ENCODE measurements at places on chromosomes 6 and 20.

DNA sequence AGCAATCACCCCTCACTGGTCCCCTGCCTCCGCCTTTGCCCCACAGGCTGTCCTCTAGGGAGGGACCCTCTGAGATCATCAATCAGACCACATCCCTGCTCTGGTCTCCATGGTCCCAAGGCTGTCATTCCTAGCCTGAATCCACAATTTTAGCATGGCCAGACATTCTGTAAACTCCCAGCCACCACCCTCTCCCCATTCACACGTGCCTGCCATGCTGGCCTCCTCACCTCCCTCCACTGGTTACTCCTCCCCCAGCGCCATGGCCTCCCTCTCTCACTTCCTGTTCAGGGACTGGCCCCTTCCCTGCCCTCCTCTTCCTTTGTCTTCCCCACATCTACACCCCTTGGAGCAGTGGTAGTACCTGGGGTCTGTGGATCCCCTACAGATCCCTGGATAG lies 150.7 kb upstream of the MLN start:
- no peak for DNase-seq

DNA sequence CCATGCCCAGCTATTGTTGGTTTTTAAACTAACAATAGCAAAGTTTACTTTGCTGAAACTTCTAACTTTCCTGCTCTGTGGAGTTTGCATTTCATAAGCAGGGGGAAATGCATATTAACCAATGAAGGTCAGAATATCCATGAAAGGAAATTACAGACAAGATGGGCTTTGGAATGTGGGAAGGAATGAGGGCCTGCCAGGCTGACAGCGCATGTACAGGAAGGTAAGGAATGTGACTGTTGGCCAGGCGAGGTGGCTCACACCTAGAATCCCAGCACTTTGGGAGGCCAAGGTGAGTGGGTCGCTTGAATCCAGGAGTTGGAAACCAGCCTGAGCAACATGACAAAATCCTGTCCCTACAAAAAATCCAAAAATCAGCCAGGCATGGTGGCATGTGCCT lies 49.6 kb downstream of the CDK5RAP1 start:
- no peak for DNase-seq

DNA sequence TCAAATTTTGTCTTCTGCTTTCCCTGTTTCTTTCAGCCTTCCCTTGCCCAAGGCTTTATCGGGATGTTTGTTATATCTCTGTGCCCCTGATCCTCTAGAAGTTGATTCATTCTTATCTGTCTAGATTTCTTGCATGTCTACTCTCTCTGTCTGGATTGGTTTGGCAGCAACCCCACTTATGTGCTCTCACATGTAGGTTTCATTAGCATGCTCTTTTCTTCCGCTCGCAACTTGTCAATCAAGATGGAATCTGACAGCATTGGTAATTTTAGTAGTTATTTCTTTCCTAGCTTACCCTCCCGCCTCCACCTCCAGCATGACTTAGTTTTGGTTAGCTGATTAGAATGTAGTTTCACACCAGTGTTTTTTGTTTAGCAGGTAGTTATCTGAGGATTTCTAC lies 39.3 kb downstream of the LRRC1 start:
- DNase-seq, result no peak

DNA sequence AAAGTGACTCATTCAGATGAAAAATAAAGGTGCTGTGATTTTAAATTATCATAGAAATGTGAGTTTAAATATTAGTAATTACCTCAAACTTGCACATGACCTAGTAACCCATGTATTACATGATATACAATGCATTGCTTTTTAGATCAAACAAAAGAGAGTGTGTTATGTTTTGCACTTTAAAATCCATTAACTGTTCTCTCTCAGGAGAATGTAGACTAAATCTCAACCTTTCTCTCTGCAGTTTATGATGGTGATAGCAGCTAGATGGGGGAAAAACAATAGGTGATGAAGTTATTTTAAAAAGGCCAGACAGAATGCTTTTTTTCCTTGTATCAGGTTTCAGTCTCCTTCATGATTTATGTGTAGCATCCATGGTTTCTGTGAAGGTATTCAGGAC lies 404.4 kb upstream of the RNF217 start:
- no peak for DNase-seq

GRCh38 chr6:7134999-7135745 lies 27.4 kb downstream of the RREB1 start:
- DNase-seq, result no peak

- no peak for DNase-seq
Measured at GRCh38 chr6:115909923-115910546, 150.7 kb downstream of the FRK start.

DNA sequence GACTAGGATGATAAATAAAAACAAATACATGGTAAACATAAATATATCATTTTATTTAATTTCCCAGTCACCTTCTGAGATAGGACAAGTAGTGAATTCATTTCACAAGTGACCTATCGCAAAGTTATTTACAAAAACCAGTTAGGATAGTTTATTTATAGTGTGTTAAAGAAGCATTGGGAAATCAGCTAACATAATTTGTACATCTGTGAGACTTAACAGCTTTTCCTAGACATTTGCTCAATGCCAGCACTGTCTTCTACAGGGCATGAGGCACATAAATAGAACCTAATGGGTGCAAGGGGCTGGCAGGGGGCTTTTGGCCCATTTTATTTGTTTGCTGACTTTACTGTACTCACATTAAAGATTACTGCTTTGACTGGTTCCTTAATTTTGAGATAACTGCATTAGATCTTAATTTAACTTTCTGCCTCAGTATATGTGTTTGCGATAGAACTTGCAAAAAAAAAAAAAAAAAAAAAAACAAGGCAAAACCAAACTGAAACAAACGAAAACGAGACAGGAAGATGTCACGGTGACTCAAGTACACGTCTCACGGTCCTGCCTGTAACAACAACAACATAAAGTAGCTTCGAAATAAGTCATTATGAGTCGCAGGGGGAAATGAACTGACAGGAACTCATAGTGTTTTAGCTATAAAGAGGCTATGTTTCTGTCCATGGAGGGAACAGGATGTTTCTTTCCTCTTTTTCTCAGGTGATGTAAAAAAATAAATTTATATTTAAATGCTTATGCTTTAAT lies 133.7 kb upstream of the GMDS start:
- DNase-seq, result no peak

GRCh38 chr6:93562582-93562981 lies 143.2 kb upstream of the EPHA7 start:
- DNase-seq, result no peak

GRCh38 chr20:62424249-62425107 lies 2.9 kb downstream of the RBBP8NL start:
- DNase-seq, result no peak

- DNase-seq, result no peak
Measured at GRCh38 chr6:20826378-20826777, 292.1 kb downstream of the CDKAL1 start.

- no peak for DNase-seq
Measured at GRCh38 chr6:146111881-146112450, 83.1 kb downstream of the GRM1 start.

- no peak for DNase-seq
Measured at GRCh38 chr20:44113618-44114376, 73.2 kb downstream of the JPH2 start.

DNA sequence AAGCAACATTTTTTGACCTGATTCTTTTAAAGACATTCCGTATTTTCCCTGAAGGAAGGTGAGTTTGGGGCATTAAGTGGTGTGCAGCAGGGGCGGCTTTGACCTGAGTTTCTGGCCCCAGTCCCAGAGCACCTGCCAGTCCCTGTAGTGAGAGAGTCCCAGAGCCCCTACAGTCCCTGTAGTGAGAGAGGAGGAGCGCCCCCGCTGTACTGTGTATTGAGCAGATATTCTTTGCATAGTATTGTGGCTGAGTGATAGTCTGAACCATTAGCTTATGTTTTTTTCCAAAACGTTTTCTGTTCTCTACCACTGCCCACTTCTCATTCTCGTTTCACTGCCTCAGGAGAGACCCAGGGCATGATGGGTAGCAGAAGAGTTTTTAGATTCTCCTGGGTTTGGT lies 17.2 kb upstream of the SH3BGRL2 start:
- DNase-seq, result no peak

- no peak for DNase-seq
Measured at GRCh38 chr20:24831232-24831631, 117.8 kb upstream of the CST7 start.

GRCh38 chr6:37622646-37623071 lies 75.0 kb downstream of the MDGA1 start:
- peak; percentile 53 for DNase-seq

GRCh38 chr6:107118976-107119375 lies 3.7 kb upstream of the BEND3 start:
- DNase-seq, result no peak

DNA sequence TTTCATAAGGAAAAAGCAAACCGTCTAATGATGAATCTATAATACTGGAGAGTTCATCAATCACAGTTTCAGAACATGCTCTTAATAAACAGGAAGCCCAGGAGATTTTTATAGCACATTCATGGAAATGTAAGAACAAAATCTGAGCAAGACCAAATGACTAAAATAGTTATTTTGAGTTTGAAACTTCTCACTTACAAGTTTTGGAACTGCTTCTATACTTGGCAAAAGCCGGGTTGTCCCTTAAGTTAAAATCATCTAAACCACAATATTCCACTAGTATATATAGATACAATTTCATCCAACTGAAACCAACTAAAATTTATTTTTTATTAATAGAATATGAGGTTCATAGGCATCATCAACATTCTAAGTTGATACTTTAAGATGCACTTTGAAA lies 268.2 kb downstream of the PHACTR1 start:
- no peak for DNase-seq

GRCh38 chr6:119442776-119443184 lies 93.2 kb upstream of the MAN1A1 start:
- DNase-seq, result peak; percentile 33

- no peak for DNase-seq
Measured at GRCh38 chr20:49392745-49393144, 89.7 kb downstream of the KCNB1 start.

GRCh38 chr20:44014807-44015732 lies 100.4 kb downstream of the TOX2 start:
- no peak for DNase-seq

DNA sequence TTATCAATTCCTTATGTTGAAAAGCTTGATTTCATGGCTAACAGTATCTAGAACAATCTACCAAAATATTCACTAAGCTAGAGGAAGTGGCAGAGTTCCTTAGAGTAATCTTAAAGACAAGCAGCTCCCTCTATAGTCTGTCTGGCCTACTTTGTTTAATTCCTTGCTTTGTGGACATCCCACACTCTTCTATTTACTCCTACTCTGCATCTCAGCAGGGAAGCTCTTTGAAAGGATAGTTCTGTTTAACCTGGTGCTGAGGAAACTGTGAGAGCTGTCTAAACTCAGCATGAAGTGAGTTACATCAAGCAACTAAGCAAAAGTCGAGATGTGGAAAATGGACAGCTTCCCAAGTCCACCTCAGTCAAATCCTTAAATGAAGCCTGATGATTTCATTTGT lies 4.3 kb downstream of the REV3L start:
- DNase-seq, result peak; percentile 25

DNA sequence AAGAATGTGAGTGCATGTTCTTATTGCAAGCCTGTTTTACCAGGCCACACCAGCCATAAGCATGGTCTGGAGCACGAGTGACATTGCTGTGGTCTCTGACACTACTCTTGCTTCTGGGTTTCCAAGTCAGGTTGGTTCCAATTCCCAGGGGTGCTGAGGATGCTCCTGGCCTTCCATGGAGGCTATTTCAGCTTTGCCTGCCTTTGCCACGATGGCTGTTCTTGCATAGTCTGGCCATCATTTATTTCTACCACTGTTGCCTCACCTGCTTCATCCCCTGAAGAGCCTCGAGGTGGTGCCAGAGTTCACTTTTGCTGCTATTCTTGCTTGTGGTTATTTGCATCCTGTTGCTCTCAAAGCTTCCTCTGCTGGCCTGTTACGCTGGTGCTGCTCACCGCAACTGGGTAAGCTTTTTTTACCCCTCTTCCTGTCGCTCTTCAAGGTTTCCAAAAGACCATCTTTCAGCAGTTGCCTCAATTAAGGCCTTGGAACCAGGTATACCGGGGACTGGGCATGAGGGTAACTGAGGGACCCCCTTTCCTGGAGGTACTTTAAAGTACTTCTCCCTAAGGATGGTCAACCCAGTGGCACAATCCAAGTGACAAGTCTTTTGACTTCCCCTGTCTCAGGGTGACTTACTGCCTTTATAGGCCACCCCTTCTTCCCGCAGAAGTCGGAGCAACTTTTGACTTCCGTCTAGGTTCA lies 64.5 kb downstream of the AKAP7 start:
- peak; percentile 78 for DNase-seq

DNA sequence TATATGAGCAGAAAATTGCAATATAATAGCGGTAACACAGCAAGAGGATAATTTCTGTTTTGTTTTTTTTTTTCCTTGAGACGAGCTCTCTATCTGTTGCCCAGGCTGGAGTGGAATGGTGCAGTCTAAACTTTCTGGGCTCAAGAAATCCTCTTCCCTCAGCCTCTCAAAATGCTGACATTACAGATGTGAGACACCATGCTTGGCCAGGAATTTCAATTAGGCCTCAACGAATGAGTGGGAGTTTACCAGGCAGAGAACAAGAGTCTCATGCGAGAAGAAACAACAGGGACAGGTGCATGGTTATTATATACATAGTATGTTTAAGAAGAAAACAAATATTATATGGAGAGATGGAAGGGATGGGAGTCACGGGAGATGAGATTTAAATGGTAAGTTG lies 111.4 kb downstream of the ATXN1 start:
- DNase-seq, result no peak

DNA sequence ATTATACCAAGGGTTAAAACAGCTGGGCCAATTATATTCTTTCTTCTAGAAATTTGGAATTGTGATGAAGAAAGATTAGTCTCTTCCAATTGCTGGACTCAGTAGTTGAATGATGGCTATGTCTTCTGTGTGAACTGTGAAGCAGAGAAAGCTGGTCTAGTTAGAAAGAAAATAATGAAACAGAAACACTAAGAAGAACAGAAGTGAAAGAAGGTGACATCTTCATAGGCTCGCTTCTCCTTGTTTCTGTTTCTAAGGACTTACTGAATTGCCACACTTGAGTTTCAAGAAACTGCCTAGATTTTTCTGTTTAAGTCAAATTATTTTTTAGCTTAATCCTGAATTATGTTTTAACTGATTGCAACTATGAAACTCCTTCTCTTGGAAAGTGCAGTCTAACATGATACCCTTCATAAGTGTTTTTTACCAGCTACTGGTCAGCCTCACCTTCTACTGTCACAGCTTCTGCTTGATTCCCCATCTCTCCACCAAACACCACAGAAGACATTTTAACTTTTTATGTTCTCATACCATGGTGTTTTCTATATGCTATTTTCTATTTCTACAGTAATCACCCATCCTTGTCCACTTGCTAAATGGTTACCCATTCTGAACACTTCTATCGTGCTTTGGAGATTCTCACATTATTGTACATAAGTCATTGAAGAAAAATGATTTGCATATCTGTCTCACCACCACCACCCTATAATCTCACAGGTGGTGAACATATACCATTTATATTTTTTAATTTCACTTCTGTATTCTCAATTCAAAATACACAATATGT lies 268.8 kb downstream of the GRIK2 start:
- DNase-seq, result no peak

DNA sequence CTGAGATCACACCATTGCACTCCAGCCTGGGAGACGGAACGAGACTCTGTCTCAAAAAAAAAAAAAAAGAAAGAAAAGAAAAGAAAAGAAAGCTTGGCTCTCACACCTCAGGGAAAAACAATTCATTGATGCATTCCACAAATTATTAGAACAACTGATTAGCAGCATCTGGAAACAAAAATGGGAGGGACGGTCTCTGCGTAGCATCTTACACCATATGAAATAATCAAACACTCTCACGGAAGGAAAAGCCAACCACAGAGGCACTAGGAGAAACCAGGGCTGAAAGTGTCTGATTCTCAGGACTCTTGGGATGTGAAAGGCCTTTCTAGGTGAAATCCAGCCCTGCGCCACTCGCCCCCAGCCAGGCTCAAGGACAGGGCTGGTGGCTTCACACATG lies 2.3 kb upstream of the HELZ2 start:
- no peak for DNase-seq

Measured in germinal center (tissue), 1 donor.